Muscle of back (tissue), 13 donors: ENCODE measurements at places on chromosomes 6 and 20. TPM values are rescaled to one million over a fixed set of nuclear protein-coding genes. Genes with fewer than 3 reads are reported as not detected.

The TPD52L2 gene
- 73.6 TPM for polyA plus RNA-seq

The EYS gene
- 0.44 TPM for polyA plus RNA-seq

The ASCC3 gene
- 17.6 TPM for polyA plus RNA-seq

The SLC35D3 gene
- polyA plus RNA-seq: 0.05 TPM

The MEP1A gene
- polyA plus RNA-seq: not detected

The PROCR gene
- polyA plus RNA-seq: 42.0 TPM

The MYCT1 gene
- polyA plus RNA-seq: 22.9 TPM

The RUNX2 gene
- polyA plus RNA-seq: 3.0 TPM

The KCNK15 gene
- polyA plus RNA-seq: 0.27 TPM

The TCP11 gene
- polyA plus RNA-seq: 0.73 TPM

The BPIFB4 gene
- polyA plus RNA-seq: 0.29 TPM

The SCGN gene
- 0.11 TPM for polyA plus RNA-seq

The DAAM2 gene
- 38.4 TPM for polyA plus RNA-seq

The TAAR8 gene
- not detected for polyA plus RNA-seq

The IRF4 gene
- polyA plus RNA-seq: 0.58 TPM

The NR2E1 gene
- polyA plus RNA-seq: not detected

DNA sequence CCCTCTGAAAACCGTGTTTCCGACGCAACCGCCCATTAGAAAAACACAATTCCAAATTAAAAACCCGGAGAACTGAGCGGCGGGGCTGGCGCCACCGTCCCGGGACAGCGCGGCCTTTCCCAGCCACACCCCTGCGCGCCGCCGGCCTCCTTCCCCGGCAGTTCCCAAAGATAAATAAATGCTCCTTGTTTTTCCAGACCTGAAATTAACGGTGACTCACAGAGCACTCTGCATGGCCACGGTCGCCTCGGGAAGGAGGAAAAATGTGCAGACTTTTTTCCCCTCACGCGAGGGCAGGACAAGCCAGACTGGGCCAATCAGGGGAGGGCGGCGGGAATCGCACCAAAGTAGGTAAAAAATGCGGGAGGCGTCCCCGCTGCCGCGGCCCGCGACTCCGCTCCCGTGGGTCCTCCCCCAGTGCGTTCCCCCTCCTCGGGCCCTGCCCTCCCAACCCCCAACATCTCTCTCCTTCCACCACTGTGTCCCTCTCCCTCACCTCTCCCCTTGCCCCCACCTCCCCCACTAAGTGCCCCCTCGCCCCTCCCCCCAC is 828 bp upstream of the DSTN start:
- DNase-seq: peak; percentile 98

DNA sequence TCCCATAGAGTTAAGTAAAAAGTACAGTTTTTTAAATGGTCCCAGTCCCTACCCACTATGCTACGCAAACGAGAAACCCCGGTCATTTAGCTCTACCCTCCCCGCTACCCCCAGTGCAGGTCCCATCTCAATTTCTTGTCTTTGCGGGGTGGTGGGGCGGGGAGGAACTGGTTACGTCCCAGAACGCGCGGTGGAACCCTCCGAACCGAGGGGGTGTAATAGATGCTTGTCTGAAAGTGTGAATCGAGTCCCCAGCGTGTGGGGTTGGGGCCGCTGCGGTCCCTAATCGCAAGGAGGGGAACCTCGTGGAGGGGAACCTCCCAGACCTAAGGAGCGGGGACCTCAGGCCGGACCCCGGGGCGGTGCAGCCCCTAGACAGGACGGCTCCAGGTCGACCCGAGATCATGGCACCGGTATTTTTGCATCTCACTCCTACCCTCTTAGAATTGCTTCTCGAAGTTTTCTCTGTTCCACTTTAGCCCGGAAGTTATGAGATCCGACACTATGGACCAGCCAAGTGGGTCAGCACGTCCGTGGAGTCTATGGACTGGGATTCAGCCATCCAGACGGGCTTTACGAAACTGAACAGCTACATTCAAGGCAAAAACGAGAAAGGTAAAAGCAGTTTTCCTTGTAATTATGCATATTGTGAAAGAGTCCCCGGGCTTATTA is 779 bp downstream of the HEBP2 start:
- DNase-seq: no peak

- DNase-seq: no peak
Measured at GRCh38 chr20:51532577-51533191, 9.8 kb downstream of the NFATC2 start.

DNA sequence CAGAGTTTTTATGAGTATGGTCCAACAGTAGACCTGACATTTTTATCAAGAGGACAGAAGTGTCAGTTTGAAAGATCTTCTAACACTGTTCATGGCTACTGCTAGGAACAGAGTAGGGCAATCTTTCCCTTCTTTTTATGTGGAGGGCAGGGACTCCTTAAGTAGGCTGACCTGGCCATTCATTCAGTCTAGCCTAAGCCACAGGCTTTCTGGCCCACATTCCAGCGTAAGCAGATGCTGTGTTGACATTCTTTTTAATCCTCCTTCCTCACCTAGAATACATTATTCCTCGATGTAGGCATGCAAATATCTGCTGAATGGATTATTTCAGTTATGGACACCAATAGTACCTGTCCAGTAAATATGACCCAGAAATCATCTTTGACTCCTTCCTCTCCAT is 188.3 kb downstream of the ATXN1 start:
- DNase-seq: no peak

DNA sequence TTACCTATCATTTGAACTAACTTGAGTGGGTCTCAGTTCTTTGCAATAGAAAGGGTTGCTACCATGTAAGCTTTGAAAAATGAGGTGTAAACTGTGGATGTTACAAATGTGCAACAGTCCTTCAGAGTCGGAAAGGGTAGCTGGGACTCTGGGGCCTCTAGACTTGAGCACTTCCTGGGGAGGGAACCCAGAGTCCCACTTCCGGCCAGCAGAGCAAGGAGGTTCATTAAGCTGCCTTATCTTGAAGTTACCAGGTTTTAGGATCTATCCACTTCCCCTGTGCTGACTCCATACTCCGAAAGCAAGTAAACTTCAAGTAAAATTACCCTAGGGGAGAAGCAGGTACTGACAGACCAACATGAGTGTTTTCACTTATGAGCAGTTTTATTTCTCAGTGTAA is 9.4 kb downstream of the TRIM10 start:
- DNase-seq: no peak

GRCh38 chr6:46201702-46202101 is 30.9 kb upstream of the ENPP5 start:
- no peak for DNase-seq

- no peak for DNase-seq
Measured at GRCh38 chr20:59866338-59866737, 67.1 kb downstream of the SYCP2 start.

DNA sequence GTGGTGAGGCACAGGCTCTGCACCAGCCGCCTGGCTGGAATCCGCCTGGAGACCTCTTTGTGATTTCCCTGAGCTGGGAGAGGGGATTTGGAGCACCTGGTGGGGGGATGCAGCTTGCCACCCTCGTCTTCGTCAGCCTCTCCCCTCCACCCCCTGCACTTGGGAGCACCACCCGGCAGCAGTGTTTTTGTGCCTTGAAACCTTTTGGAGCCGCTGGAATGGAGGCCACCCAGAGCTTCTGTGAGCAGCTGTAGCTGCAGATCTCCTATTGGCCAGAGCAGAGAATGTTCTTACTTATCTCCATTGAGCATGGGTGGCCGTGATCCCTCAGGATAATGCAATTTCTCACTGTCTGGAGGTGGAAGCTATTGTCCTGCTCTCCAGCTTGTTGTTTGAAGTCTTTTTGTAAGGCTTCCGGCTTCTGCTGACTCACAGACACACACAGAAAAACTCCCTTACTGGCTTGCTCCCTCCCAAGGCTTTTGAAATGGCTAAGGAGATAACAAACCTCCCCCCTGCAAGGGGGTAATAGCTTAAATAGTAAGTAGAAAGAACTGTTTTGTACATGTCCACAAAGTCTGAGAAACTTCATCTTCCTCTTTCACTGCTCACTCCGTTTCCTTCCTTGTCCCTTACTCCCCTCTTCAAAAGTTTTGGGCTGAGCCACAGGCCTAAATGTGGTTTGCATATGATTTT is 271.2 kb downstream of the PRL start:
- peak; percentile 62 for DNase-seq

- no peak for DNase-seq
Measured at GRCh38 chr20:37816003-37816402, 86.9 kb upstream of the VSTM2L start.

GRCh38 chr6:44829836-44830235 is 442.3 kb downstream of the CDC5L start:
- no peak for DNase-seq

DNA sequence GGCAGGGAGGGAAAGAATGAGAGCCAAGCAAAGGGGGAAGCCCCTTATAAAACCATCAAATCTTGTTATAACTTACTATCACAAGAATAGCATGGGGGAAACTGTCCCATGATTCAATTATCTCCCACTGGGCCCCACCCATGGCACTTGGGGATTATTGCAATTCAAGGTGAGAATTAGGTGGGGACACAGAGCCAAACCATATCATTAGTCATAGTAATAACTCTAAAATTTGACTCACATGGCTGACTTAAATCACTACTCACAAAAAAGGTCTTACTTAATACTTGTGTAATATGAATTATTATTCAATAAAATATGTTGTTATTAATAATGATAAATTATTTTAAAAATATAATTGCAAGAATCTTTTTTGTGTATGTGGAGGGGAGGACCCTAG is 178.1 kb upstream of the TCF21 start:
- DNase-seq: no peak

- DNase-seq: no peak
Measured at GRCh38 chr6:42380228-42380979, 71.3 kb downstream of the TRERF1 start.

DNA sequence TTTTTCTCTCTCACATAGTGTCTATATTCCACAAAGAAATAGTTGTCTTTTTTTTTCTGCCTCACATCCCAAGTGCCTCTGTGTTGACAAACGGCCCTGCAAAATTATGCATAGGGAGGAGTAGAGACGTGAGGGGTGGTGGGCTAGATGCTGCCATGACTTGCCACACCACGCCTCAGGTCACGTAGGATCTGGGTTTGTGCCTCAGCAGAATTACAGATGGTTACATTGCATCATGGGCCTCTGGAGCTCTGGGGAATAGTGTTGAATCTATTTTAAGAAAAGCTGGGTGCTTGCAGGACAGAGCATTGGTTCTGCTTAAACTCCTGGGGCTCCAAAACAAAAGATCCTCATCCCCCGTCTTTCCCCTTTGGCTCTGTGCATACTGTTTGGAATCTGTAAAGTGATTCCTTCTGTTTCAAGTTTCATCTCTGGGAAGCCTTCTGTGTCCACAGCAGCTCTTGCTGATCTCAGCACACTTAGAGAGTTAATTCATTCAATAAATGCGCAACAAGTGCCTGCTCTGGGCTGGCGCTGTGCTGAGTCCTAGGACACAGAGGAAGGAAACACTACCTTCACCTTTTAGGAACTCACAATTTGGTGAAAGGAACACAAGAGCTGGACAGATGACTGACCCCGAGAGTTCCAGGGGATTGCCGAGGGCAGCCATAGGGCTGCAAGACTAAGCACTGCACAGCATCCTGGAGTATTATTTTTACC is 2.4 kb downstream of the FANCE start:
- no peak for DNase-seq

GRCh38 chr6:107867302-107867615 is 43.1 kb upstream of the SCML4 start:
- DNase-seq: no peak

DNA sequence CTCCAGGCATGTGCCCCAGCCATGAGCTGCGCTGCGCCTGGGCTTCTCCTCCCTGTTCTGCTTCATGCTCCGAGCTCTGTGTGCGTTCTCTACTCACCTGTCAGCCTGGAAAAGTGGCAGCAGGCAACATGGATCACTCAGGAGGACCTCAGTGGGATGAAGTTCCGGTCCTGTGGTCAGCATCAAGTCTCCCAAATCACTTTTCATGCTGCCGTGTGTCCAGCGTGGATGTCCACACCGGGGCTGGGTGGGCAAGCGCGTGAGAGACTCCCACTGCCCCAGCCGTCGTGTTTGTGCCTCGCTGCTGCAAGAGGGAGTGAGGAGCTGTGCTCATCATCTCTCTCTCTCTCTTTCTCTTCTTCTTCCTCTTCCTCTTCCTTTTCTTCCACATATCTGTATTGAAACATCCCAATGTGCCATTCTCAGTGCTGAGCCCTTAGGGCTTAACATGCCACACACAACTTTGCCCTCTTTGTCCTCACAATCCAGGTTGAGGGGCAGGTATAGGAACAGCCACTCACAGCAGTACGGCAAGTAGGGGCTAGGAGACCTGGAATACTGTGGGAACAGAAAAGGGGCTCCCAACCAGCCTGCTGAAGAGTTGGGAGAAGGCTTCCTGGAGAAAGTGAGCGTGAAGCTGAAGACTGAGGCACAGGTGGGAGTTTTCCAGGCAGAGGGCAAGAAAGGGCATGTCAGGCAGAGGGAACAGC is 3.8 kb upstream of the PDYN start:
- DNase-seq: no peak

DNA sequence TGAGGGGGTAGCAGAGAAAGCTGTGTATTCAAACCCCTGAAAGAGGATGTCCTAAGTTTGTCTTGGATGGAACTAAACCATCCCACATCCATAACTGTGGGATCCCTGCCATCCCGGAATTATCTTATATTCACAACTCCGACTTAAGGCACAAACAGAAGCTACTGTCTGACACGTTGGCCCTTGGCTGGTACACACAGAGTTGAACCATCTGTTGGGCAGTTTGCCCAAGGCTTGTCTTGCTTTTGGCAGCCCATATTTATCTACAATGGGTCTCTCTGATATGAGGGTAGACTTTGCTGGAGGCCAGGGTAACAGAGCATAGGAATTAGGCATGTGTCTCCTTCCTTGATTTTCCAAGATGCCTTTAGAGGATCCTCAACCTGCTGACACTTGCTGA is 116.6 kb upstream of the PROKR2 start:
- no peak for DNase-seq

DNA sequence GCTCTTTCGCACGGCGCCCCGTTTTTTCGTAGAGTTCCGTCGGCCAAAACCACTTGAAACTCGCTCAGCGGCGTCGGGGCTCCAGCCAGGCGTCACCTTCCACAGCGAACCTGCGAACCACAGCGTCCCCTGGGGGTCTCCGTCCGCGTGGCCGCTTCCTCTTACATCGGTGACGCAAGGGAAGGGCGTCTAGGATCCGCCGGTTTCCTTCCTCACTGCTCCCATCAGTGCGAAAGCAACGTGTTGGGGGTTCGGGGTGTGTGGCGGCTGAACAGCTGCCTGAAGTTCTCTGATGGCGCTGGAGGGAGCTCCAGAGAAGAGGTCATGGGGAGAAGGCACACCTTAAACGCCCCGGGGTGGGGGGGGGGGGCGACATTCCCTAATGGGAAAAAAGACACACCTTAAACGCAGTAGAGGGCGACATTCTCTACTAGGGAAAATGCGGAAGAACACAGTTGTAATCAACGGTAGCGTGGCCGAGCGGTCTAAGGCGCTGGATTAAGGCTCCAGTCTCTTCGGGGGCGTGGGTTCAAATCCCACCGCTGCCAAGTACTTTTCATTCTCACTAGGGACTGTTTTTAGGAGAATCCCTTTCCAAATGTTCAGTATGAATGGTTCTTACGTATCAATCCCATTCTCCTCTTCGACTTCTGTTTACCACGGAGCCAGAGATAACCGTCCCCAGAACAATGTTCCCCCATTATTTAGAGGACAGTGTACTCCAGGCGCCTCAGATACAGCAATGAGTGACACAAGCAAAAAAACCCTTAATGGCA is 16.4 kb downstream of the ZNF311 start:
- peak; percentile 72 for DNase-seq
